ENCODE measurements at places on chromosomes 12 and 14.
A peak's percentile ranks its signal among the peaks of the same experiment; 100 is the strongest.

DNA sequence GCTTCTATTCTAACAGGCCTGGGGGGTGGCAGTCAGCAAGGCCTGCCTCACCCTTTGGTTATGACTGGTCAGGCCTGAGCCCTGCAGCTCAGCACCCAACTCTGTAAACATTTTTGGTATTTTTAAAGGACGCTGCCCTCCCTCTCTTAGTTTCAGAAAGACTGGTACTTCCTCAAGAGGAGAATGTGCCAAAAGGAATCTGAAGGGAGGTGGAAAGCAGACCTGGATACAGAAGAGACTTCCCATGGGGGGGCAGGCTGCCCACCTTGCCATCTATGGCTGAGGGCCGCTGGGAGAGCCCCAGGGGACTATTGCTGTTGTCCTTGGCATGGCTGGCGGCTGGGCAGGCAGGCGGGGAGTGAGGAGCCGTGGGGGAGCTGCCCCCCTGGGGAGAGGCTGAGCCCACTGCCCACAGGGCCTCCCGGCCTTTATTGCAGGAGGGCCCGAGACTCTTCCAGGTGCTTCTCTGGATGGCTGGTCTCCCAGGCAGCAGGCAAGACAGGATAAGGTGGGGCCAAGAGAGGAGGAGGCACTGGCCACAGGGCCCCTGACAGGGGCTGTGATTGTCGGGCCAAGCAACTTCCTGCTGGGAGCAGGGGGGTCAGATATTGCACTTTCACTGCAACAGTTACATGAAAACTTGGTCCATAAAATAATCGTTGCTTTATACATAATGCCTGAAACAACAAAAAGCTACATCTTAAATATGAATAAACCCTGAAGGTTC lies 3.5 kb downstream of the ARL6IP4 start:
- no peak for DNase-seq

- peak; percentile 86 for DNase-seq
Measured at GRCh38 chr14:61145903-61146481, 135.1 kb downstream of the TMEM30B start.

GRCh38 chr14:60845523-60845922 lies 111.0 kb downstream of the MNAT1 start:
- no peak for DNase-seq

DNA sequence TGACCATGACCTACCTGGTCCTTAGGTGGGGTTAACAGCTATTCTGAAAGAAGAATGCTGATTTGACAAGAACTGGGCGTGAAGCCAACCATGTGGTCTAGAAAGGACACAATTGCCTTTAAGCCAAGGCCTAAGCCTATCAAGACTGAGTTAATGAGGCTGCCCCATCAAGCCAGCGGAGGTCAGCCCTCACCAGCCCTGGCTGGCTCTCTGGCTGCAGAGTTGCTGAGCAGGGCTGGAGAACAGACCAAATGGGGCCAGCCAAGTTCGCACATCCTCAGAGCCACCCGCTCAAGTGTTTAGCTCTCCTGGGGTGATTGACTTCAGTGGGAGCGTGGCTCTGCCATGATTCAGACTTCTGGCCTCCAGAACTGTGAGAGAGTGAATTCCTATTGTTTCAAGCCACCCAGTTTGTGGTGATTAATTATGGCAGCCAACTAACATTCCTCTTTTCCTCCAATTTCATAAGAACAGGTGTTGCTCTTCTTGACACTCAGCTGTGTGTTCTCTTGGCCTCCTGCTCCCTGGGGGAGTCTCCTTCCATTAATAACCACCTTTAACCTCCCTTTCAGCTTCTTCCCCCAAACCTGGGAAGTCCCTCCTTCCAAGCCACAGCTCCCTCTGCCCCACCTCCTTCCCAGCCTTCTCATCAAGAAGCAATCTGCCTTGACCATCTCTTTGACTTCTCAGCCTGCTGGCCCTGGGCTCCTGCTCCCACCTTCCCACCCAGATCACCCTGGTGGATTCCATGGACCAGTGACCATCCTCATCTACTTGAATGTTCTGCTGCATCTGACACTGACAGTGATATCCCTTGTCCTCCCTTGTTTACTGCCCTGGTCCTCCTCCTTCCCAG lies 5.3 kb upstream of the SERPINA5 start:
- DNase-seq, result no peak

DNA sequence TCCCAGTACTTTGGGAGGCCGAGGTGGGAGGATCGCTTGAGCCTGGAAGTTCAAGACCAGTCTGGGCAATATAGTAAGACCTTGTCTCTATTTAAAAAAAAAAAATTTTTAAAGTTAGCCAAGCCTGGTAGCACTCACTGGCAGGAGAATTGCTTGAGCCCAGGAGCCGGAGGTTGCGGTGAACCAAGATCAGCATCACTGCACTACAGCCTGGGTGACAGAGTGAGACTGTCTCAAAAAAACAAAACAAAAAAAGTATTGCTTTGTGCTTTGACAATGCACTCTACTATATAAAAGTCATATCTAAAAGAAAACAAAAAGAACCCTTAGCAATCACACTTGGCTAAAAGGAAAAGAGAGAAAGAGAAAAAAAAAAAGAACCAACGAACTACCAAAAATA lies 26.8 kb downstream of the GNPTAB start:
- DNase-seq, result no peak

DNA sequence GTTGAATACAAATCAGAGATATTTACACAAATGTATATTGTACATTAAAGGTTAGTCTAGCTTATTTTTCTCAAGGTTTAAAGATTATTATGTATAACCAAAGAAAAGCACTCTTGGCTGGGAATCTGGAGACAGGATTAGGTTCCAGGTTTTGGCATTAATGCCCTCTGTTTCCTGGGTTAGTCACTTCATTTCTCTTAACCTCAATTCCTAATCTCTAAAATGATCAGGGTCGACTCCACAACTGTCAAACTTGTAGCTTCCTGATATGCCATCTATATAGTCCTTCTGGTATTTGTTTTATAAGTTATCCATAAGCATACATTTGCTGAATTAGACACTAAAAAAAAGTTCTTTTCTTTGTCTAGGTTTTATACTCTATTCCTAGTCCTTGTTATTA lies 2.6 kb downstream of the ITPR2 start:
- DNase-seq, result no peak

DNA sequence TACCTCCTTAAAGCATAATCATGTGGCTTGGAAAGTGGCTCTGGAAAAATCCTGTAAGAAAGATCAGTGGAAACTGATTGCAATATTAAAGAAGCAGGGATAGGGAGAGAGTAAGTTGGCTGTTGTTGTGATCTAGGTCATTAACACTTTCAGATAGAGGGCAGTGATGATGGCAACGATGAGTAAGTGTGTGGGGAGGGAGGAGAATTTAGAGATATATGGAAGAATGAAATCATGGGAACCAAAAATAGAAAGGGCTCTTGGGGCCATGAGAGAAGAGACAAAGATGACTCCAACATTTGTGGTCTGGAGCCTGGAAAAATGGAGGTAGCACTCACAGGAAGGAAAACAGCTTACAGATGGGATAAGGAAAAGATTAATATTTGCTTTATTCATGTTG lies 23.3 kb downstream of the SNRPF start:
- DNase-seq, result no peak

DNA sequence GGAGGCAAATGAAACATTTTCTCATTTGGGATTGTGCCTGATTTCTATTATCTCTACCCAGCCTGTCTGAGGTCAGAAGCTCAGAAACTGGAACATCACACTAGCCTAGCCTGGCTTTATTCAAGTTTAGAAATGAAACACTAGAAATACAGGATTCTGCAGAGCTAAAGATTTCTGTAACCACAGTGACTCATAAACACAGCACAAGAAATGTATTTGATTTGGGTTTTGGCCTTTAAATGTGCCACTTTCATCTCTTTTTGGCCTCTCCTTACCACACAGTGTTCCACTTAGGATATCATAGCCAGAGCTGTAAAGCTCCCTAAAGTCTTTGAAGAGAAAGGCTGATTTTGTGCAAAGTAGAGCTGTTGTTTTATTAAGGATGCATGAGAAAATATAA lies 307.5 kb downstream of the EMP1 start:
- DNase-seq, result no peak

DNA sequence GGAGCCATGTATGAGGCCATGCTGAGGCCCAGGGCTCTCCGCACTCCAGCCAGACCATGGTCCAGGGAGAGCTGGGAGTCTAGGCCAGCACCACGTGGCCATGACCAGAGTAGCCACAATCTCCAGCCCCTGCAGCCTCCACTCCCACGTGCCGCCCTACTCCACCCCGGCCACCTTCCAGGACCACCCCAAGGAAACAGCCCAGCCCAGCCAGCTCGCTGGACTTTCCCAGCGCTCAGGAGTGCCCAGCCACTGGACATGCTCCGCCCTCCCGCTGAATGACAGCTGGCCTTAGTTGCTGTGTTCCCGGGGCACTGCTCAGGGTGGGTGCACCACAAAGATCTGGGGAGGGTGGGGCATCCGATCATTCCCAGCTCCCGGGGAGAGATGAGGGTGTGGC lies 2.1 kb upstream of the C14orf180 start:
- no peak for DNase-seq

- DNase-seq, result no peak
Measured at GRCh38 chr12:104964167-104964855, 6.2 kb upstream of the SLC41A2 start.

GRCh38 chr12:120453977-120454376 lies 7.7 kb downstream of the GATC start:
- DNase-seq, result no peak

DNA sequence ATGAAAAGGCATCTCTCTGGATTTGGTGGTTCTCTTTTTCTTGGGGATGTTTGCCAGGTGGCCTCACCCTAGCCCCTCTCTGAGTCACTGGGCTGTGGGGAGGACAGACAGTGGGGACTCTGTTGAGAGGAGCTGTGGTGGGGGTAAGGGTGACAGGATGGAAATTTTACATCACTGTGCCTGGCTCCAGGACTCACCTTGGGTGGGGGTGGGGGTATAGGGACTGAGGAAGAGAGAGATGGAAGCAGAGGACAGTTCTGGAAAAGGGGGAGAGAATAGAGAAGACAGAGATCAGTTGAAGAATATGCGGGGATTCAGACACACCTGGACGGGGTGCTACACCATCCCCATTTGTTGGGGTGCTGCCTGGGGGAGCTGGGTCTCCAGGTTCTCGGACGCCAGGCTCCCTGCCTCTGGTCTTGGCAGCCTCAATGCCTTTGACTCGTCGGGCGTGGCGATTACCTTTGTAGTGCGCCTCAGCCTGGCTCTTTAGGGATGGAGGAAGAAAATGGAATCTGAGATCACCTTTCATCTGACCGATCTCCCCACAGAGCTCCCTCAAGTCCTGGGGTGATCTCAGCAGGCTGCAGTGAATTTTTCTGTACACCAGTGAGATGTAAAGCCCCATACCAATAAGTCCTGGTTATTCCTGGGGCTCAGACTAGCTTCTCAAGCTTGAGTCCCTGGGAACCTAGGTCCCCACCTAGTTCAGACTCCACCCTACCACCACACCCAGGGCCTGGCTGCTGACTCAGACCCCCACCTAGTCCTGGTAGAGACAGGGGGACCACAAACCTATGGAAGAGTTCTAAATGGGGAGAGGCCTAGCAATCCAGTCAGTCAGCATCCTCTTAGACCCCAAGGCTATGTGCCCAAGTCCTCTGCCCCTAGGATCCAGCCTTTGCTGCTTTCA lies 9.6 kb upstream of the GPR84 start:
- no peak for DNase-seq

- DNase-seq, result peak; percentile 84
Measured at GRCh38 chr12:93624595-93625294, 52.3 kb downstream of the SOCS2 start.

GRCh38 chr14:20662968-20663732 lies 21.2 kb upstream of the RNASE4 start:
- DNase-seq, result no peak

GRCh38 chr12:12010277-12011039 lies 60.3 kb upstream of the BCL2L14 start:
- peak; percentile 5 for DNase-seq

DNA sequence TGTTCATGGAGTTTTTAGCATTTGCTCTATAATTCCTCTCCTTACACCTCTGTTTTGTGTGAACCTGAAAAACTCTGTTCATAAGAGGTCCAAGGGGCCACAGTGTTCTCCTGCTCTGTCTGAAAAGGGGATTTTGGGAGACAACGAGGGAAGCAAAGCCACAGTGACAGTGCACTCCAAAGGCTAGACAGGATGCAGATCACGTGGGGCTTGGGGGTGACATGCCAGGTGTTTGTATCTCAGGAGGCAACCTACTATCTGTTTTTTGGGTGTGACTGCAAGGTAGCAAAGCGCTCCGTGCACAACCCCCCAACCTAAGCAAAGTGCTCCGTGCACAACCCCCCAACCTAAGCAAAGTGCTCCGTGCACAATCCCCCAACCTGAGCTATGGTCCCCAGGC lies 5.1 kb upstream of the CHD4 start:
- no peak for DNase-seq

- peak; percentile 89 for DNase-seq
Measured at GRCh38 chr14:61103541-61104339, 122.7 kb downstream of the SLC38A6 start.

- no peak for DNase-seq
Measured at GRCh38 chr14:52910572-52910971, 40.3 kb downstream of the FERMT2 start.

- DNase-seq, result no peak
Measured at GRCh38 chr14:74083161-74083560, 1.1 kb downstream of the ALDH6A1 start.

DNA sequence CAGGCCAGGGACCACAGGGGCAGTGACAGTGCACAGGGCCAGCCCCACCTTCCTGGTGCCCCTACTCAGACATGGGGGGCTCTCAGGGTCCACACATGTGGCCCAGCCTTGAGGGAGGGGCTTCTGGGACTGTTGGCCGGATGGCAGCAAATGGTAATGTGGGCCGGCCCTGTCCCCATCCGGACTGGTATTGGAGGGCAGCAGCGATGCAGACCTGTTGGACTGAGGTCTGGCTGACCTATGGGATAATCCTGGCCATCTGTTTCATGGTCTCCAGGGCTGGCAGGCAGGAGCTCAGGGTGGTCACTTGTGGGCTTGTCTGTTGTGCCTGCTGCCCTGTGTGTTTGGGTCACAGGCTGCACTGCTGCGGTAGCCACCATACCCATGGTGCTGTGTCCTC lies 387.5 kb downstream of the TMEM121 start:
- no peak for DNase-seq

DNA sequence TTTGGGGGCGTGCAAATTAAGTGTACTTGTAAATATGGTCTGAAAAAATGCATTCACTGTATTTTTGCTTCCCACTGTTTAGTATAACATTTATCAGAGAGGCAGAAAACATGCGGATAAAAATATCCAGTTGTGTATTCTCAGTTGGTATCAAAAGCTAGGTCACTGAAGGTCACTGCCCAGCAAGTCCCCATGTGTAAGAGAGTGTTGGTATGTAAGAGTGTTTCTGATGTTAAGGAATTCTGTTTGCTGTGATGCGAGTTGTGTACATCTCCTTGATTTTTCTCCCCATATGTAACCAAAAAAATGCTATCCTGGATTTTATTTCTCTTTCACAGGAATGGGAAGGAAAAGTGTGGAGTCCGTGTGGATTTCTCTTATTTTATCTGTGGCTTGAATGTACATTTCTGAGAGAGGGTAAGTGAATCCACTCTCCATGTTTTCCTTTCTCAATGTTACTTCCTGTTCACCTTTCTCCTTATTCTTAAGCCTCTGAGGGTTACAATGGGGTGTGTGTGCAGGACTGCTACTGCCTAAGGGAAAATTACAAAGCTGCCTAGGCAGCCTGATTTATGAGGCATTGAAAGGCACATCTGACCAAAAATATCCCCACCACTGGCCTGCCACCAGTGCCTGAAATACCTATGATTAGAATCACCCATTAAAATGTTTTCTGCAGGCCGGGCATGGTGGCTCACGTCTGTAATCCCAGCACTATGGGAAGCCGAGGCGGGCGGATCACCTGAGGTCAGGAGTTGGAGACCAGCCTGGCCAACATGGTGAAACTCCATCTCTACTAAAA lies 97.9 kb upstream of the USP44 start:
- DNase-seq, result no peak

- no peak for DNase-seq
Measured at GRCh38 chr14:29043737-29044136, 277.1 kb downstream of the FOXG1 start.

- DNase-seq, result no peak
Measured at GRCh38 chr12:29644536-29645162, 139.1 kb downstream of the TMTC1 start.
